ENCODE measurements at places on chromosomes 3 and 15.
A peak's percentile ranks its signal among the peaks of the same experiment; 100 is the strongest.

- no peak for DNase-seq
These were observed 34.2 kb downstream of the ATP2B2 start for GRCh38 chr3:10471054-10471688.

DNA sequence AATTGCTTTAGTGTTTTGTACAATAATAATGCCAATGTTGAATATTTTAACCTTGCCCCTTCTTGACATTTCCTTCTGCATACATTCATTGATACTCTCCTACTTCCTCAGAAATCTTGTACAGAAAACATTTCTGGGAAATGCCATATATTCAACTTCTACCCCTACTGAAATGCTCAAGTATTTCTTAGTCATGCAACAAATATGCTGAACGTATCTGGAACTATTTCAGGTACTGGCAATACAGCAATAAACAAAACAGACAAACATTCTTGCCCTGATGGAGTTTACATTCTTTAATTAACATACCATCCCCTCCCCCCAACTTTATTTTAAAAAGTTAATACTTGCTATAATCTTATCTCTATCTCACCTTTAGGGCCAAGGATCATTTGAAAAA, 147.2 kb downstream of the STAG1 start:
- DNase-seq, result no peak

- no peak for DNase-seq
These were observed 33.5 kb upstream of the ZNF639 start for GRCh38 chr3:179289295-179289694.

DNA sequence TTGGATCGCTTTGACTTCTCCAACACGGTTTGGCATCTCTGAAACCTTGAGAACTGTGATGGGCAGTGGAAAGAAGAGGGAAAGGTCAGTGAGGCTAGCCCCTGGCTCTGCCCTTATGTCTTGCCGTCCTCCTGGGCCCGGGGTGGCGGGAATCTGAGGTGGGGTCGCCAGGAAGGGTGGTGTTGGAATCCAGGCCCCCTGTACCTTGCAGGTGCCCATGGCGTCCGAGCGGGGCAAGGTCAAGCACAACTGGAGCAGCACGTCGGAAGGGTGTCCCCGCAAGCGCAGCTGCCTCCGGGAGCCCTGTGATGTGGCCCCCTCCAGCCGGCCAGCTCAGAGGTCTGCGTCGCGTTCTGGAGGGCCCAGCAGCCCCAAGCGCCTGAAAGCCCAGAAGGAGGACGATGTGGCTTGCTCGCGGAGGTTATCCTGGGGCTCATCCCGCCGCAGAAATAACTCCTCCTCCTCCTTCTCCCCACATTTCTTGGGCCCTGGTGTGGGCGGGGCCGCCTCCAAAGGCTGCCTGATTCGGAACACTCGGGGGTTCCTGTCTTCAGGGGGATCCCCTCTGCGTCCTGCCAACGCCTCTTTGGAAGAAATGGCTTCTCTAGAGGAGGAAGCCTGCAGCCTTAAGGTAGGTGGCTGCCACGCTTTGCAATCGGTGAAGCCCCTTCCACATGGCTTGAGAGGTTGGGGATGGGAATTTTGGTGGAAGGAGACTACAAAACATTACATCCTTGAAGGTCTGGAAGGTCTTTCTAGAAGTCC, 907 bp downstream of the TATDN2 start:
- DNase-seq, result peak; percentile 36

DNA sequence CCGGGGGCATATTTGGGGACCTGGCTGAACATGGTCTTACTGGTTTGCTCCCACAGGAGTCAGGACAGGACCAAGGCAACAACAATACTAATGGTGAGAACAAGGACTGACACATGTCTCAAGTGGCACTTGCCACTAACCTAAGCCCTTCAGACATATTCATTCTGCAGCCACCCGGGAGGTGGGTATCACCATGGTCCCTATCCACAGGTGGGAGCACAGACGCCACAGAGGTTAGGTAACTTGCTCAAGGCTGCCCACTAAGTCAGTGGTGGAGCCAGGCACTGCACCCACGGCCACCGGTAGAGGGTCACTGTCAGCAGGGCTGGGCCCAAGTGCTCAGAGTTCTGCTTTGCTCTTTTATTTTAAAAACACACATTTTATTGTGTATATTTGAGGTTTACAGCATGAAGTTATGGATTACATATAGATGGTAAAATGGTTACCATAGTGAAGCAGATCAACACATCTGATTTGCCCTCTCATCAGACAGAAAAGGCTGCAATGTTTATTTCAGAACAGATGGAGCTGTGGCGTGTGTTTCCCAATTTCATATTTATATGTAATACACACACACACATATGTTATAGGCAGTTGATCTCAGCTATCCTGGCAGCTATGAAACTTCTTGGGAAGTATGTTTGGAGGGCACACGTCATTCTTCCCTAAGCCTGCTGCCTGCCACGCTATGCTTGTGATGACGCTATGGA, 30.0 kb upstream of the SLC41A3 start:
- no peak for DNase-seq

GRCh38 chr3:58369876-58370275, 37.2 kb downstream of the PXK start:
- no peak for DNase-seq

GRCh38 chr3:182309120-182309519, 484.2 kb upstream of the ATP11B start:
- no peak for DNase-seq
